ENCODE measurements at places on chromosomes 5 and 9.

DNA sequence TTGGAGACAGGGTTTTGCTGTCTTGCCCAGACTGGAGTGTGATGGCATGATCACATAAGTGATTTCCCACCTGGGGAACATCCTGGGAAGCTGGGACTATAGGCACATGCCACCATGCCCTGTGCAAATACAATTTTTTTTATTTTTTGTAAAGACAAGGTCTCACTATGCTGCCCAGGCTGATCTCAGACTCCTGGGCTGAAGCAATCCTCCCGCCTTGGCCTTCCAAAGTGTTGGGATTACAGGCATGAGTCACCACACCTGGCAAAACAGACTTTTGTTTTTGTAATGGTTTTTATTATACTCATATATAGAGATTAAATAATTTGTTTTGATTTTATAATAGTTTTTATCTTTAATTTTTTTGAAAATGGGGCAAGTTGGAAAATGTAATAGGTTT, 14.7 kb downstream of the DNAJC25 start:
- no peak for DNase-seq

DNA sequence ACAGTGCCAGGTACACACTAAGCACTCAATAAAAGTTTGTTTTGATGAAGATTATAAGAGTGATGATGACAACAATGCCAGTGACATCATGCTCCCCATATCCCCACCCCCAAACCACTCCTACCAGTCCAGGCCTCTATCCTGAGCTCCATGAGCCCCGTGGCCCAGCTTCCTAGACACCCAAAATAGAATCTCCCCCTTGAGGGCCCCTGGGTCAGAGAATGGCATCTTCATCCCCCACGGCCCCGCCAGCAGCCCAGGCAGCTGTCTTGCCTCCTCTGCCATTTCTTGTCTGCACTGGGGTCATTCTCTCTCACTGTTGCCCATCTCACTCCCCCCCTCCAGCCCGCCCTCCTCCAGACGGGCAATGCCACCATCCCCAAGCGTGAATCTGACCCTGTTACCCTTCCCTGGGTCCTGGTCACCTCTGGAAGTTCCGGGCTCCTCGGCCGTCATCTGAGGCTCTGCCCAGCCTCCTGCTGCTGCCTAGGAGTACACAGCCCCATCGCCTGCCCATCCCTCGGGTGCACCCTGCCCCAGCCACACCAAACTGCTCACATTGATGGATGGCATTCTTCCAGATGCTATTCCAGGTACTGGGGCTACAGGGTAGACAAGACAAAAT, 76.8 kb upstream of the LMX1B start:
- DNase-seq = no peak

DNA sequence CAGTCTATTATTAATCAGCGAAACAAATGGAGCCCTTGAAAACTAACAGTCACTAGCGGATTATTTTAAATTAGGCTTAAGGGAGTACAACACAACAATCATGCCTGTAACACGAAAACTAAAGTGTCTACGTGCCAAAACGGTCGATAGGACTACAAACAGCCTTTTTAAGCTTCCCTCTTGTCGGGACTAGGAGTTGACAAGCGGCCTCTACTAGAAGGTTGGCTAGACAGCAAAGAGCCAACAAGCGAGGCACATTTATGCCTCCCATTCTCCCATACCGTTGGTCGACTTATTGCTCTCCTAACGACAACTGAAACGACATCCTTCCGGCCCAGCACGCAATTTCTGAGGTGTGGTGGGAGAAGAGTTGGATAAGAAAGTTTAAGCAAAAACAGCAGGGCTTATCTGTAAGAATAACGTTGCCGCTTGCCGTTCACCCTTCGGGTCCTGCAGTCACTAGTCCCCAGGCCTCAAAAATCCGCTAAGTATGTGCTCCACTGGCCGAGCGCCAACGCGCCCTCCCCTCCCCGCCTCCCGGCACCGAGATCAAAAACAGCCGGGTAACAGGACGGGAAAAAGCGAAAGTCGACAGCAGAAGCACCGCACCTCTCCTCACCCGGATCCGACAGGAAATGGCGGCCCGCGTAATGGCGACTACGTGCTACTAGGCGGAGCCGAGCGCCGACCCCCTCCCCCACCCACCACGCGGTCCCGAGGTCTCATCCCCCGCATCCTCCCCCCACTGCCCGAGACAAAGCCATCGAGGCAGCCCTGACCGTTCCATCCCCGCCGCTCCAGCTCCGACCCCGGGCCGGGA, 813 bp downstream of the HNRNPK start:
- peak; percentile 89 for DNase-seq

DNA sequence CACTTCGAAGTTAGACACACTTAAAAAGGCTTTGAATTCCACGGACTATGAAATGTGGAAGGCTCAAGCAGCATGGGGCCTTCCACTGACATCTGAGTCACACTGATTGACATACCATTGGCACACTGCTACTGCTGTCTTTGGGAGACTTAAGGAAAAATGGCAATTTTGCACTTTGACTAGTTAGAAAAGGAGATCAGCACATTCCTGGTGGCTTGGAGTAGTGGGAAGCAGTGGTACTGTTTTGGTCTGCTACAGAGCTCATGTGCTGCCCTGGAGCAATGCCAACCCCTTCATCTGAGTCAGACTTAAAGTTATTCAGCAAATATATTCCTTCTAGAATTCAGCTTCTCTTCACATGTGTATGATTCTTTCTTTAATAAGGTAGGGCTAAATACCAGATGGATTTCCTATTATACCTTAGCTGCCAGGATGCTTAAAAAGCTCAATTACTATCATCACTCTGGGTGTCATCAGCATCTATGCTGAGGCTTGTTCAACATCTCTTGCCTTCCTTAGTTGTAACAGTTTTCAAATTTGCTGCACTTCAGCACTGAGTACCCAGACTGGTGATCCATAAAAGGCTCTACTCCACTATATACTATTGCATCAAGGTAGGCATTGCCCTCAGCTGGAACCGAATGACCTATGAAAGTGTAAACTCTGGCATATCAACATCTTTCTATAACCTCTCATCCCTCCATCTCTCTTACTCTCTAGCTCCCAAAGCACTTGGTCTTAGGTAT, 42.3 kb upstream of the MOCS2 start:
- DNase-seq = no peak

GRCh38 chr5:103862398-103862797, 299.8 kb upstream of the NUDT12 start:
- DNase-seq = no peak

- DNase-seq = no peak
Observed at GRCh38 chr5:33482335-33482734, 41.6 kb downstream of the TARS1 start.

DNA sequence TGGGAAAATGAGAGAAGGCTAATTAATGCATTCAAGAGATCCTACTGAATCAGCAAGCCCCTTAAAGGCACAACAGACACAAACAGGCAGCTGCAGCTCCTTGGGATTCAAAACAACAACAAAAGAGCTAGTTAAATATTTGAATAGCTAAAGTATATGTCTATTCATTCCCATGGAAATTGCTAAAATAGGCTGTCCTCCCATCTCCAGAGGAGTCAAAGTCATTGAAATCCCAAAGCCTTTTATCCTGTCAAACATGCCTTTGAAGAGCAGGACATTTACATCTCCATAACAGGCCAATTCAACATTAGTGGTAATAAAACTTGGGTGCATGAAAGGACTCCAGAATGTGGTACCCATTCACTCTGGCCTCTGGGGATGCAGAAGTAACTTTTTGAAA, 177.4 kb downstream of the NTRK2 start:
- DNase-seq = no peak

- DNase-seq = no peak
Observed at GRCh38 chr5:15831408-15831807, 331.4 kb downstream of the FBXL7 start.

- DNase-seq = no peak
Observed at GRCh38 chr5:170355601-170356098, 33.5 kb downstream of the KCNMB1 start.

DNA sequence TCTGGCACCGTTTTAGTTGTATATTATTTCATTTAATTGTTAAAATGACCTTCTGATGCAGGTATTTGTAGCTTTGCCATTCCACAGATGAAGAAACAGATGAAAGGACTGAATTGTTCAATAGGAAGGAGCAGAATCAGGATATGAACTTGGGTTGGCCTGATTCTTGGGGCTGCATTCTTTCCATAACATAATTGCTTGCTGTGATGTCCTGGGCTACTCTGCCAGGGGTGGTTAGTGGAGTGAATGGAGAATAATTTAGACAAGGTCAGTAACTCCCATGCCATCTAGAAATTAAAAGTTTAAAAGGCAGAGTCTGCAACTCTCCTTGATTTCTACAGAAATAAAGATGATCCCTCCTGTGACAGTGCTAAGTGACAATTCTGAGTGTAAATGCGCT, 15.9 kb downstream of the TLR4 start:
- DNase-seq = no peak

DNA sequence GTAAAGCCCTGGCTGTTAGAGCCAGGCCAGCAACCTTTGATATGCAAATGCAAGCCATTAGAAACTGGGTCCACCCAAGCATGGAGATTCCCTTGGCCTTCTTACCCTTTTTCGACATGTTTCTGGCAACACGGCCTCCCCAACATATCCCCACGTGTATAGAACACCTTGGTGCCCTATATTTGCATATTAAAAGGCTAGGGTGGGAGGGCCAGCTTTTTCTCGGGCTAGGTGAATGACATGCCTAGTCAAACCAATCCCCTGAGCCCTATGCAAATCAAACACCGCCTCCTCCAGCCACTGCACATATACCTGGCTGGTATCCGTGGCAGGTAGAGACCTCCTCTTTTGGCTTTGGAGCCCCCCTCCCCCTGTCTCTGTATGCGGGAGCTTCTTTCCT, 55.6 kb upstream of the ZFR start:
- no peak for DNase-seq

DNA sequence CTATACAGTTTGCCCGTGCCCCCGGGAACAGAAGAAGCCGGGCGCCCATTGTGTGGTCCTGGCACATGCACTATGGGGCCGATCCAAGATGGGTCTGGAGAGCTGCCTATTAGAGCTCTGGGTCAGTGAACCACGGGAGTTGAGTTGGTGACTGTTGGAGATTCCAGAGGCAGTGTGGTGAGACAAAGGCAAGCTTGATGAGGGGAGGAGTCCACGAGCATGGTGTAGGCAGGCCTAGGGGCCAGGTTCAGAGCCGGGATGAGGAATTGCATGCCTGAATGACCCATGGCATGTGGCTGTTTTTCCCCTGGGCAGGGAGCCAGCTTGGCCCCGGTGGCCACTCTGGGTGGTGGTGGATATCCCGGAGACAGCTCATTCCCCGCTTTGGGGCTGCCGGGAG, 84.4 kb upstream of the STC2 start:
- no peak for DNase-seq

GRCh38 chr9:27566118-27566517, 7.2 kb downstream of the C9orf72 start:
- DNase-seq = no peak

DNA sequence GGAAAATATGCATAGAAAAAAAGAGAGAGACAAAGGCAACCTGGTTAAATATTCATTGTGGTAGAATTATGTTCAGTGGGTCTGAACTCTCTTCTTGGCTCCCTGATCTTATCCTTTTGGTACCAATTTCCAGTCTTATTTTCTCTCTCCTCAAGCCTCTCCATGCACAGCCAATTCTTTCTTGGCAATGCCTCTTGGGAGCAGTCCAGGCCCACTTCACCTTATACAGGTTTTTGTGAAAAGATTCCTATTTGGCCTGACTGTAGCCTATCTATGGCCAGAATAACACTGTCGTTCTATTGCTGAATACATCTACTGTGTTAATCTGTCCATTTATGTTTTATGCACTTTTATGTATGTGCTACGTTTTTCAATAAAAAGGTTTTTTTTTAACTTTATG, 2.7 kb downstream of the ELOVL7 start:
- DNase-seq = no peak

GRCh38 chr9:91784673-91785446, 165.2 kb downstream of the ROR2 start:
- DNase-seq = no peak

- DNase-seq = peak; percentile 23
Observed at GRCh38 chr9:129310666-129311350, 132.7 kb upstream of the IER5L start.

GRCh38 chr9:134358026-134358661, 31.9 kb downstream of the RXRA start:
- DNase-seq = no peak

- DNase-seq = no peak
Observed at GRCh38 chr9:40914772-40915659, 213.5 kb downstream of the FOXD4L6 start.

GRCh38 chr9:114580609-114581193, 6.9 kb upstream of the ATP6V1G1 start:
- DNase-seq = no peak

- no peak for DNase-seq
Observed at GRCh38 chr5:76021936-76022584, 61.1 kb upstream of the SV2C start.

- no peak for DNase-seq
Observed at GRCh38 chr5:129696636-129697035, 51.3 kb upstream of the MINAR2 start.

- DNase-seq = no peak
Observed at GRCh38 chr5:961711-962240, 46.8 kb upstream of the NKD2 start.

- DNase-seq = no peak
Observed at GRCh38 chr5:93184041-93184440, 397.0 kb downstream of the NR2F1-AS1 start.

DNA sequence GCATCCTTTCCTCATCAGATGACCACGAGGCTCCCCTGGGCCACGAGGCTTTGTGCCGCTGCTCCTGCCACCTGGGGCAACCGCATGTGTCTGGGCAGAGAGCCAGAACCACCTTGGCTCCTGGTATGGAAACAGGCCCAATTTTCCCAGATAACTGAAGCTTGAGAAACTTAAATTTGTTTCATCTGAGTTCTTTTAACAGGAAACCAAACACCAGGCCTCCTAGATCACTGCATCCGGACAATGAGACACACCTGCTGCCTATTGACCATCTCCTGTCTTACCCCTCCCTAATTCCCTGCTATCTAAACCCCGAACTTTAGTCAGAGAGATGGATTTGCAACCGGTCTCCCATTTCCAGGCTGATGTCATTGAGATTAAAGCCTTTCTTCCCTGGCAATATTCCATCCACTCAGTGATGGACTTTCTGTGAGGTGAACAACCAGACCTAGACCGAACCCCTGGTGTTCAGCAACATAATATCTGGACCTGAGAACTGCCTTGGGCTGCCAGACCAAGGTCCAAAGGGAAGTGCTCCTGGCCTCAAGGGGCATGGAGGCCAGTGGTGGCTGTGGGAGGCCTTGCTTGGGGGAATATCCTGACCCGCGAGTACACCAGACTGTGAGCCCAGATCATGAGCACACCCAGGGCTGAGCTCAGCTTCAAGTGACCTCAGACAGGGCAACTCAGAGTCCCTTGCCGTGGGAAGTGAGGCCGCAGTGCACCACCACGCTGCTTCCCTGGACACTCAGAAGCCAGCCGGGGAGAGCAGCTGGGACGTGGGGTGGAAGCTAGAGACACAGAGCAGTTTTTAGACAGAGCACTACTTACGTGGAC, 199.7 kb downstream of the HSPA4 start:
- DNase-seq = no peak

GRCh38 chr5:117143406-117143805, 568.8 kb upstream of the SEMA6A start:
- no peak for DNase-seq

DNA sequence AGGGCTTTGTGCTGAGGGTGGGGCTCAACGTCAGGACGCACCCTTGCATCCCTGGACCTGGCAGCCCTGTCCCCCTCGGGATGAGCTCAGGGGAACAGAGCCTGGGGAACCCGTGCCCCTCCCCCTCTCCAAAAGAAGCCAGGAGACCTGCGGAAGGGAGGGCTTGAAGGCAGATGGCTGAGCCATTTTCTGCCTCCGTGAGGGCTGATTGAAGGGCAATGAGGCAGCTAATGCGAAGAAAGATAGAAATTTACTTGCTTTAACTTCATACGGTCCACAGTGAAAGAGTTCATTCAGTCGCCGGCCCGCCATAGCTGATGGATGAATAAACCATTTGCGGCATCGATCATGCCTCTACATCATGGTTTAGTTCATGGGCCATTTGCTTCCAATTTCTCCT, 28.8 kb downstream of the ASS1 start:
- no peak for DNase-seq

Data from right forelimb (tissue), 1 donor.